ENCODE measurements at places on chromosomes 2 and 18. TPM values are rescaled to one million over a fixed set of nuclear protein-coding genes. Genes with fewer than 3 reads are reported as not detected.

DNA sequence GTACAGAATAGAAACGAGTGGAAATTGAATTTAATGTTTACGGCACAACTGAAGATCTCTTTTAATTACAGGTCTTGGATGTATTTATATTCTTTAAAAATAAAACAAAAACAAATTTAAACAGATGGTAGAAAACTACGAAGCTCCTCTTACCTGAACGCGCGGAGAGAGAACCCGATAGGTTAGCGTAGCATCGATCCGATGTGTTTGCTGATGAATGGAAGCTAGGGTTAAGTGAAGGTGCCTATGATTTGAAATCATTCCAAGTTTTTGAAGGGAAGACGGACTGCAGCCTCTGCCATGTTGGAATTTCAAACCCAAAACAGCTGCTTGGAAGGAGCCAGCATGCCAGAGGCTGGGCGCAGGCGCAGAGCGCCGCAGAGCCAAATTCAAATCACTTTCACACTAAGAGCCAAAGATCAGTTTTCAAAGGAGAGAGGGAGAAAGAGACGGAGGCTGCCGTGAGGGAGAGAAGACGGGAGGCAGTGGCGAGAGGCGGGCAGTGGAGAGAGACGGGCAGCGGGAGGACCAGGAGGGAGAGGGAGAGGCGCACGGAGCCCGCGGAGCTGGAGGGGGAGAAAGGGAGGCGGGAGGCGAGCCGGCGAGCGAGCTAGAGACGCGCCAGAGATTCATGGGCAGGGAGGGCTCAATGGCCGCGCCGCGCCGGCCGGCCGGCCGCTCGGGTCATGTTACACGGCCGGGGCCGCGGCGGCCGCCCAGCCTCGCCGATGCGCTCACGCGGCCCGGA, at the start of gene FIGN:
TSS of gene FIGN (minus strand) at position 324 of the 748 bp plus-strand sequence. CDS start 1,081 bp downstream, outside the sequence.
- DNase-seq = peak; percentile 93
- peak within 1 kb of the TSS; percentile 22 for H3K4me3 ChIP-seq
- no peaks in the 10 kb centered on the region for H3K27me3 ChIP-seq
- peaks cover 8% of the 10 kb centered on the region for H3K4me1 ChIP-seq

ANKRD62 gene
- not detected for total RNA-seq

NLRC4 gene
- 1.0 TPM for total RNA-seq

DNA sequence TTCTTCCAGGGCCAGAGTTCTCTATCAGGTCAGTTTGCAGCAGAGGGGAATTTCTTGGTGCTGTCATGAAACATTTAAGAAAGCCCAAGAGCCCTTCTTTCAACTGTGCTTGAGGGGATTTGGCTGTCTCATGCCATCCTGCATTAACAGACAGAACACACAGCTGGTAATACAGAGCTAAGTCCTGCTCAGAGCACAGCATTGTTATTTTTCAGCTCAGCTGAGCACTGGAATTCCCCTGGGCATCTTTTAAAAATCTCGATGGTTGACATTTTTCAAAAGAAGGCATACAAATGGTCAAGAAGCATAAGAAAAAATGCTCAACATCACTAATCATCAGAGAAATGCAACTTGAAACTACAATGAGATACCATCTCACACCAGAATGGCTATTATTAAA, 14.9 kb upstream of the IL1R2 start:
- peaks cover 11% of the 10 kb centered on the region for H3K4me1 ChIP-seq
- no peak for DNase-seq
- H3K4me3 ChIP-seq = no peak overlapping the region
- H3K27me3 ChIP-seq = no peaks in the 10 kb centered on the region

DNA sequence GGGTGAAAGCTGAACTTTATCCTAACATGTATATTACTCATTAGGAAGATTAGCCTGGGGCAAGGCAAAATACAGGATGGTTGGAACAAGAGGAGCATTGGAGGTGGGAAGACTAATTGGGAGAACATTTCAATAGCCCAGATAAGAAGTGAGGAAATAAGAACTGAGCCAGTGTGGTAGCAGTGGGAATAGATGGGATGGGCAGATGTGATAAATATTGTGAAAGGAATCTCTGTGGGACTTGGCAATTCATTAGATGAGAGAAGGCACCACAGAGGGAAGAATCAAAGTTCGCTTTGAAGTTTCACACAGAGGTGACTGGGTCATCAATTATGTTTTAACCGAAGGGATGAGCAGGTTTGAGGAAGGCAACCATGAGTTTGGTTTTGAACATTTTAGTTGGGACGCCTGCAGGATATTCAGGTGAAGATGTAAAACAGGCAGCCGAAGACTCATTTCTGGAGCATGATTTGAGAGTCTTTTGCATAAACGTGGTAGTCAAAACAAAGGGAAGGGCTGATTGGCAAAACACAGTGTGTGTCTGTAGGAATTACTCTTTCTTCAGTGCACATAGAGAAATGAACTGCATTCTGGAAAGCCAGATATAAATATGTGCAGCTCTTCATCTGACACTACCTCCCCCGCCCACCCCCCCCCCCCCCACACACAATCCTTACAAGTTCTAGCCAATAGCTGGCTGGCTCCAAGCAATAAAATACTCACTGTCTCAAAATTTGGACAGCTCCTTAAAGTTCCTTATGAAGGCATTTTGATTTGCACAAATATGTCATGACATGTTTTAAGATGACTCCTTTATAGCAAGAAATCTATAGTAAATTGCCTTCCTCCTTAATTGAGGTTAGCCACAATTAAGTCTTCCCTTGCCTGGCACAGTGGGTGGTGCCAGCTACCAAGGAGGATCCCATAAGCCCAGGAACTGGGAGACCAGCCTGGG, 1.9 kb upstream of the SLC1A4 start:
- no peaks in the 10 kb centered on the region for H3K36me3 ChIP-seq
- peaks cover 32% of the 10 kb centered on the region for H3K4me1 ChIP-seq
- H3K27me3 ChIP-seq = no peaks in the 10 kb centered on the region
- DNase-seq = peak; percentile 28
- H3K4me3 ChIP-seq = no peak overlapping the region

FBLN7 gene
- 9.3 TPM for total RNA-seq

C2orf15 gene
- total RNA-seq = 0.57 TPM

- H3K36me3 ChIP-seq = peaks cover 18% of the 10 kb centered on the region
- no peak for DNase-seq
- no peaks in the 10 kb centered on the region for H3K27me3 ChIP-seq
These were observed 639 bp downstream of the MAIP1 start for GRCh38 chr2:199956062-199956380.

CNTNAP5 gene
- not detected for total RNA-seq

GRCh38 chr2:154133823-154134222, 262.1 kb downstream of the GALNT13 start:
- no peaks in the 10 kb centered on the region for H3K4me1 ChIP-seq
- H3K27ac ChIP-seq = no peak overlapping the region
- H3K27me3 ChIP-seq = no peaks in the 10 kb centered on the region
- H3K4me3 ChIP-seq = no peak overlapping the region
- DNase-seq = no peak
- H3K36me3 ChIP-seq = no peaks in the 10 kb centered on the region

GRCh38 chr2:234680688-234681619, 184.1 kb upstream of the ARL4C start:
- no peak overlapping the region for H3K4me3 ChIP-seq
- H3K36me3 ChIP-seq = no peaks in the 10 kb centered on the region
- peak overlapping the region; percentile 30 for H3K27ac ChIP-seq
- peaks cover 6% of the 10 kb centered on the region for H3K4me1 ChIP-seq

GRCh38 chr2:147487286-147487977, 357.4 kb upstream of the ACVR2A start:
- H3K4me1 ChIP-seq = no peaks in the 10 kb centered on the region
- no peak overlapping the region for H3K27ac ChIP-seq
- H3K27me3 ChIP-seq = no peaks in the 10 kb centered on the region
- H3K4me3 ChIP-seq = no peak overlapping the region
- no peaks in the 10 kb centered on the region for H3K36me3 ChIP-seq
- DNase-seq = no peak

DNA sequence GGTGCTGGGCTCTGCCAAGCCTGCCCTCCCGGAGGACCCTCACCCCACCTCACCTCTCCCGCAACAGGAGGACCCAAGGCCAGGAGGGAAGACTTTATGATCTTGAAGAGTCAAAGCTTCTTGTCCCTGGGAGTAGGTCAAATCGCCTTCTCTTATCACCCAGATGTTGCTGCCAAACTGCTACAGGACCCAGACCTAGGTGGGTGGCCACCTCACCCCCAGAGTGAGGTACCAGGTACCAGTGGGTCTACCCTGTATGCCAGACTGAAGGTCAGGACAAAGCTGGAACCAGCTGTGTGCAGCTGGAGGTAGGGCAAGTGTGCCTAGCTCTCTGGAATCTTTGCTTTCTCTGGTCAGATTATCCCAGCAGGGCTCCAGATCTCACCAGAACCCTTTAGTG, 197.2 kb downstream of the ZFP36L2 start:
- no peak overlapping the region for H3K4me3 ChIP-seq
- DNase-seq = no peak
- no peak overlapping the region for H3K27ac ChIP-seq
- no peaks in the 10 kb centered on the region for H3K27me3 ChIP-seq
- no peaks in the 10 kb centered on the region for H3K36me3 ChIP-seq

DNA sequence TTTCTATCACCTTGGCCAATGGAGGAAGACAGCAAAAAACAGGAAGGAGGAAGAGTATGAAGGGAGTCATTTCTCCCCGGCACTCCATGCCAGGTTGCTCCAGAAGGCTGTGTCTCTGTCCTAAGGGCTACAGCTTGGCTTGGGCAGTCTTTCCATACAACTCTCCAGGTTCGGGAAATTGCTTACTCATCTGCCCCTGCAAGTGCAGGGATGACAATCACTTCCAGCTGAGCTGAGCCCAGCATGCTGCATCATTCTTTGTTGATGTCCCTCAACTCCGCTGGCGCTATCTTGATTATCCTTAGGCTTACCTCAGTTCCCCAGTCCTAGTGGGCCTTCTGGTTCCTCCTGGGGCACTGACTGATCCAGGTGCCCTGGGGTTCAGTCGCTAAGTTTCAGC, 86.9 kb upstream of the COPS8 start:
- no peaks in the 10 kb centered on the region for H3K4me1 ChIP-seq
- DNase-seq = no peak
- peaks cover 4% of the 10 kb centered on the region for H3K27me3 ChIP-seq
- no peaks in the 10 kb centered on the region for H3K36me3 ChIP-seq
- no peak overlapping the region for H3K27ac ChIP-seq

THSD7B gene
- total RNA-seq = not detected

- H3K4me1 ChIP-seq = no peaks in the 10 kb centered on the region
- H3K36me3 ChIP-seq = no peaks in the 10 kb centered on the region
- H3K4me3 ChIP-seq = no peak overlapping the region
- no peak for DNase-seq
These were observed 168.0 kb downstream of the RPIA start for GRCh38 chr2:88859461-88859860.

AFF3 gene
- 5.9 TPM for total RNA-seq

DNA sequence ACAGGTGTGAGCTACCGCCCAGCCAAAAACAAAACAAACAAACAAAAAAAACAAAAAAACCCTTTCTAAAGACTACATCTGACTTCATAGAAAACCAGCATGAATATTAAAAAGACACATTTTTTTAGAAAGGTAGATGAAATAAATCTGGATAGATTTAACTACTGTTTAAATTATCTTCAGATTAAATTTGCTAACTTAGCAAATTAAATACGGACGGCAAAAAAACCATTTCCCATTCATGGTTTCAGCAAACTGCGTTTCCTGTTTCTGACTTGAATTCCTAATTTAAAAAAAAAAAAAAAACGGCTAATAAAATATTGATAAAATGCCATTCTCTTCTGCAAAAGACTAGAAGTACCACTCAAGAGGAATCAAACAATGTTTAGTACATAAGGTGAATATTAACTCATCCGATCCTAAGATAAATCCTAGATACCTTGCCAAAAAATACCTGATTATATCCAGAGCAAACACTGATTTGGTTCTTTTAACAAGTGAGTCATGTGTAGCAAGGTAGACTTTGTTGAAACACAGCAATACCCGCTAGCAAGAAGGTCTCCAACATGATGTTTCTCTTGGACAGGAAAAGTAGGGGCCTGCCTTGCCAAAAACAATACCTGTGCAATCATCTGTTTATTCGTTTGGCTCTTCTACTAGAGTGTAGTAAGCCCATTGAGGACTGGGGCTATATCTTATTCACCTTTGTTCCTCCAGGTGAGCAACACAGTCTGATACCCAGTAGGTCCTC, 96.2 kb downstream of the BARD1 start:
- H3K36me3 ChIP-seq = no peaks in the 10 kb centered on the region
- no peaks in the 10 kb centered on the region for H3K27me3 ChIP-seq
- DNase-seq = no peak
- H3K4me1 ChIP-seq = no peaks in the 10 kb centered on the region
- H3K27ac ChIP-seq = no peak overlapping the region

DNA sequence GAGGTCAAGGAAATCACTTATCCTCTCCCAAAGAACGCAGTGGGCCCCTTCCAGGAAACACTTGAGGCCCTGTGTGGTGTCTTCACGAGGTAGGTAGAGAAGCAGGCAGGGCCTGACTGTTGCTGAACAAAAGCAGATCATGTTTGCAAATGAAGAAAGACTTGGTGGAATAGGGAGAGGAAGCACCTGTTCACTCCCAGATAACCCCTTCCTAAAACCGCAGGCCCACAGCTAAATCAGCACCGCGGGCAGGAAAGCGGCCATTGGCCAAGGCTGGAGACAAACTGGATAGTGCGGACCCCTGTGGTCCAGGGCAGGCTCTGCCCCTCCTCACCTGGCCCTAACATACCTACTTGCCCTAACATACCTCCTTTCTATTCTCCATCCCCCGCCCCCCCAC, 64.9 kb upstream of the KLHL29 start:
- no peak overlapping the region for H3K4me3 ChIP-seq
- no peak for DNase-seq
- no peaks in the 10 kb centered on the region for H3K27me3 ChIP-seq
- no peaks in the 10 kb centered on the region for H3K4me1 ChIP-seq
- H3K36me3 ChIP-seq = no peaks in the 10 kb centered on the region

GRCh38 chr2:39491653-39492052, 54.6 kb upstream of the MAP4K3 start:
- peaks cover 15% of the 10 kb centered on the region for H3K4me1 ChIP-seq
- H3K36me3 ChIP-seq = no peaks in the 10 kb centered on the region
- no peaks in the 10 kb centered on the region for H3K27me3 ChIP-seq
- peak overlapping the region; percentile 70 for H3K27ac ChIP-seq
- DNase-seq = no peak
- H3K4me3 ChIP-seq = no peak overlapping the region

GRCh38 chr2:160918906-160919503, 241.2 kb upstream of the TANK start:
- H3K27ac ChIP-seq = no peak overlapping the region
- peaks cover 6% of the 10 kb centered on the region for H3K4me1 ChIP-seq

DNER gene
- 83.1 TPM for total RNA-seq

TMEM200C gene
- 17.1 TPM for total RNA-seq

- H3K4me1 ChIP-seq = no peaks in the 10 kb centered on the region
- no peaks in the 10 kb centered on the region for H3K36me3 ChIP-seq
- no peaks in the 10 kb centered on the region for H3K27me3 ChIP-seq
- H3K27ac ChIP-seq = no peak overlapping the region
- DNase-seq = no peak
These were observed 131.6 kb downstream of the BCL2 start for GRCh38 chr18:63187791-63188460.

GRCh38 chr2:136117391-136117841, 533 bp downstream of the CXCR4 start:
- peak; percentile 58 for DNase-seq
- H3K4me3 ChIP-seq = peak overlapping the region; percentile 7
- H3K27ac ChIP-seq = peak overlapping the region; percentile 75
- H3K36me3 ChIP-seq = no peaks in the 10 kb centered on the region
- no peaks in the 10 kb centered on the region for H3K27me3 ChIP-seq

Measured in adrenal gland (tissue), 19 donors.